ENCODE measurements at places on chromosomes 13 and 19.
A peak's percentile ranks its signal among the peaks of the same experiment; 100 is the strongest.

DNA sequence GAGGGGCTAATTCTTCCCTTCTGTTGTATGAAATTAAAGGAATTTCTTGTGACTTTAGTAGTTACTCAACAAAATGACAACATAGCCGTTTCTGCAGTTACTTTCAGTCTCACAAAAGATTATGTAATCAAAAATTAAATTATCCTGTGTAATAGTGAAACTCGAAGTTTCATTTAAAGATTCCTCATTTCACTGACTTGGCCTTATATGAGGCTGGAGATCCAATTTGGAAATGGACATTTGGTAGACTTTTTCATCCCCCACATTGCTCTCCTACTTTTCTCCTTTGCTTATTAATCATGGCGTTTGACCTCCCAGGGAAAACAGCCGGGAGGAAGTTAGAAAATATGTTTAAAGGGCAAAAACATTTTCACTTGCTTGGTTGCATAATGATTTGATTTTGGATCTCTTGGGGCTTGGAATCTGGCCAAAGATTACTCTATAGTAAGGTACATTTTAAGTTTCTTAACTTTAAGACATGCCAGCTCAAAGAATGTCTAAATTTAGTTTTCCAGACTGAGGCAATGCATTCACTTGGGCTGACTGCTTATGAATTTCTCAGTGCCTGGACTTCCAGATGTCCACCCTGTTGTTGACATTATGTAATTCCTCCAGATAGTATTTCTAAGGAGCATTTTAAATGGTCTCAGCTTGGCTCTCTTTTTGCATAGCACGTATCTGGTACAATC is 1364.9 kb upstream of the MIR17HG start:
- no peak for DNase-seq
- no peaks in the 10 kb centered on the region for H3K27me3 ChIP-seq
- H3K4me3 ChIP-seq, result no peak overlapping the region
- no peak overlapping the region for H3K27ac ChIP-seq
- no peaks in the 10 kb centered on the region for H3K4me1 ChIP-seq

DNA sequence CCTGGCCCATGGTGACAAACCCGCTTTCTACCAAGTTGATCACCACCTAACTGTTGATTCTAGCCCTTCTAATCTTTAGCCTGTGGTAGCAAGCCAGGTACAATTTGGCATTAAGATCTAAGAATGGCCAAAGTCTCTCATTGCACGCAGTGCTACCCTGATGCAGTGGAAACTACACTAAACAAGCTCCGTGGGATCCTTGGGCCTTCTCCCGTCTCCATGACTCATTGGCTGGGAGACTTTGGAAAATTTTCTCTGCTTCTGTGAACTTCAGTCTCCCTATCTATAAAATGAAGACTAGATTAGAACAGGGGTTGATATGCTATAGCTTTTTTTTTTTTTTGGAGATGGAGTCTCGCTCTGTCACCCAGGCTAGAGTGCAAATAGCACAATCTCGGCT is 223.0 kb downstream of the TSHZ3 start:
- H3K27ac ChIP-seq, result no peak overlapping the region
- no peaks in the 10 kb centered on the region for H3K4me1 ChIP-seq
- no peak for DNase-seq

GRCh38 chr13:101612735-101613134 is 160.3 kb downstream of the ITGBL1 start:
- H3K4me1 ChIP-seq, result no peaks in the 10 kb centered on the region
- H3K27ac ChIP-seq, result no peak overlapping the region
- H3K4me3 ChIP-seq, result no peak overlapping the region
- H3K36me3 ChIP-seq, result no peaks in the 10 kb centered on the region
- DNase-seq, result peak; percentile 13

DNA sequence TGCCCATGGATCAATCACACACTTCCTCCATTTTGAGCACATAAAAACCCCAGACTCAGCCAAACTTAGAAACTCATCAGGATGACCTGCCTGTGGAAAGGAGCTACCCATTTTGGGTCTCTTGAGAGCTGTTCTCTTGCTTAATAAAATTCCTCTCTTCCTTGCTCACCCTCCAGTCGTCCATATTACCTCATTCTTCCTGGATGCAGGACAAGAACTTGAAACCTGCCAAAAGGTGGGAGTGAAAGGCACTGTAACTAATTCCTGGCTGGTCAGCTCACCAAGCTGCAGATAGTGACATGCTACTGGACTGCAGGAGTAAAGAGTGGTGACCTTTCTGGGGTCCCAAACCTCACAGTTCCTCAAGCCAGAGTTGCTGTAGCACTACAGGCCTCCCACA is 20.2 kb downstream of the LIG4 start:
- H3K27me3 ChIP-seq, result no peaks in the 10 kb centered on the region
- H3K4me3 ChIP-seq, result no peak overlapping the region
- H3K36me3 ChIP-seq, result no peaks in the 10 kb centered on the region

DNA sequence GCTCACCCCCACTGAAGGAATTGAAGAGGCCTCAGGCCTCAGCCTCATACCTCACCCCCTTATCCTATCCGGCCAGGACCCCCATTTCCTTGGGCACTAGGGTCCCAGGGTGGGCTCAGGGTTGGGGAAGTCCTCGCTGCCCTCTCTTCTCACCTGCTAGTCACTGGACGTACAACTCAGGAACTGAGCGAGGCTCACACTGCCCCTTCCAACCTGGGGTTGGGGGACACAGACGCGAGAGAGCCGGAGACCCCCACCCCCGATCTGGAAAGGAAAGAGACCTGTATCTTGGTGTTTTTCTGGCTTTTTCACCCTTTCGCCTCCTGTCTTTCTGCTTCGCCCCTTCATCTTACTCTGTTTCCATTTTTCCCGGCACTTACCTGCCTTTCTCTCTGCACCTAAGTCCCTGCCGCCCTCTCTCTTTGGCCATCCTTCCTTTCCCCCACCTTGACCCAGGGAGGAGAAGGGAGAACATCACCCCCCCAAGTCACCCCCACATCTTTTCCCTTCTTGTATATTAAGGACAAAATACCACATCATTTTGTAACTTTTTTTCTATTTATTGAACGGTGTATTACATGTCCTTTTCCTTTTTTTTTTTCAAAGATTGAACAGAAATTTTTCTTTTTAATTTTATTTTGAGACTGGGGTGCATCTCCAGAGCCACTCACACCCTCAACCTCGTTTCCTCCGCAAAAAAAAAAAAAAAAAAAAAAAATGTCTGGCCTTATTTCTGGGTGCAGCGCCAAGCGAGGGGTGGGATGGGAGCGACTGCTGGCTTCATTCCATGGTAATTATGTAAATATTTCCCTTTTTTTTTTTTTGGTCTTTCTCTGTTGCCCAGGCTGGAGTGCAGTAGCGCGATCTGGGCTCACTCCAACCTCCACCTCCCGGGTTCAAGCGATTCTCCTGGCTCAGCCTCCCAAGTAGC is 36.6 kb downstream of the ZSWIM4 start:
- DNase-seq, result no peak
- H3K27ac ChIP-seq, result peak overlapping the region; percentile 99
- no peak overlapping the region for H3K4me3 ChIP-seq
- H3K36me3 ChIP-seq, result peaks cover 64% of the 10 kb centered on the region
- no peaks in the 10 kb centered on the region for H3K27me3 ChIP-seq
- H3K4me1 ChIP-seq, result peaks cover 42% of the 10 kb centered on the region

DNA sequence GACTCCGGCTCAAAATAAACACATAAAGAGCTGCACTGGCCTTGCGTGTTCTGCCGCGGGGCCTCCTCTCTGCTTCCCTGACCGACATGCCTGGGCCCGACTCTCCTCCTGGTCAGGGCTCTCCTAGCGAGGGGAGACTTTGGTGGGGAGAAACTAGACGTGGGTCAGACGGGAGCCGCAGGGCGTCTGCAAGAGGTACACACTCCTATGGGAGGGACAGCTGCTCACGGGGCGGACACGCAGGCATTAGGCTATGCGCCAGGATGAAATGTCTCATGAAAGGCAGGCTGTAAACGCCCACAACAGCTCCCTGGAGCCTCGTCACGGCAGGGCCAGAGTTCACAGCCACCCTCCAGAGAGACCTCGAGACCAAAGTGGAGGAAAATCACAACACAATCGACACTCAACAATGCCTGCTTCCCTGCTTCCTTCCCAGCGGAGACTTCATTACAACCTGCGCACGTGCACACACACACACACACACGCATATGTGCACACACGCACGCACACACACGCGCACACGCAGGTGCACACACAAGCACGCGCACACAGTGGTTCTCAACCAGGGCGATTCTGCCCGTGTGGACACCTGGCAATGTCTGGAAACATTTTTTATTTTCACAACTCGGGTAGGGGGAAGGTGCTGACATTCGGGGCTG is 5.8 kb downstream of the SLC39A3 start:
- no peak overlapping the region for H3K27ac ChIP-seq
- H3K36me3 ChIP-seq, result peaks cover 24% of the 10 kb centered on the region
- H3K4me3 ChIP-seq, result no peak overlapping the region

Data from stomach (tissue), 19 donors.